ENCODE measurements at places on chromosomes 7 and 10. TPM values are rescaled to one million over a fixed set of nuclear protein-coding genes. Genes with fewer than 3 reads are reported as not detected.

- peak; percentile 66 for ATAC-seq
Measured at GRCh38 chr10:71357792-71358265, 38.8 kb downstream of the SLC29A3 start.

Gene CLRN3
- not detected for total RNA-seq

Gene LRRC27
- 5.8 TPM for total RNA-seq

Gene ADCY1
- 0.81 TPM for total RNA-seq

DNA sequence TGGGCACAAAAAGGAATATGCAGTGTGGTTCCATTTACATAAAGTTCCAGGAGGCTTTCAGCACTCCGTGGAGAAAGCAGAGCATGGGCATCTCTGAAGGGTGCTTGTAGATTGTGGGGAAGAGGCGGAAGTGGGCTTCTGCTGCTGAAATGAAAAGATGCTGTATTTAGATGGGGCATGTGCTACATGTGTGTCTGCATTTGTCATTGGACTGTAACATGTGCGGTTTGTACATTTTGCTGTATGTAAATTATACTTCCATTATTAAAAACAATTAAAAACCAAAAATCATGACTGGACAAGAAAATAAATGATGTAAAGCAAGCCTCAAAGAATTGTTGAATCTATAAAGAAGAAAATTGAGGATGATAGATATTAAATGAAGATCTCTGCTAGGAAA is 334.0 kb downstream of the WDR37 start:
- ATAC-seq = no peak

- no peak for ATAC-seq
Measured at GRCh38 chr10:103181244-103181643, 11.8 kb downstream of the NT5C2 start.

DNA sequence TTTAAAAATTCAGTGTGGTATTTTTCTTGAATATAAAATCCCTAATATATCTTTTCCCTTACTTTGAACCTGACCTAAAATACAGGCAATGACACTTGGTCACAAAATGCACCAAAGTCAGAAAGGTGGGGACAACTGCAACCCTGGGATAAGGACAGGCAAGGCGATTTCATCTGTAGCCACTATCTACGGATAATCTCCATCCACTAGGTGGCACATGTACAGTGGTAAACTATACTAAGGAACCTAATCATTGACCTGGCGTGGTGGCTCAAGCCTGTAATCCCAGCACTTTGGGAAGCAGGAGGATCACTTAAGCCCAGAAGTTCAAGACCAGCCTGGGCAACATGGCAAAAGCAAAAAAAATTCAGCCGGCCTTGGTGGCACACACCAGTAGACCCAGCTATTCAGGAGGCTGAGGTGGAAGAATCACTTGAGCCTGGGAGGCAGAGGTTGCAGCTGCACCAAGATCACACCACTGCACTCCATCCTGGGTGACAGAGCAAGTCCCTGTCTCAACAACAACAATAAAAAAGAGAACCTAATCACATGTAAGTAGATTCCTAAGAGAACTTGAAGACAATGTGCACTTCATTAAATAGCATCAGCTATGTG is 98.9 kb downstream of the KMT2C start:
- peak; percentile 51 for ATAC-seq

GRCh38 chr7:29495653-29496052 is 68.0 kb upstream of the PRR15 start:
- no peak for ATAC-seq

DNA sequence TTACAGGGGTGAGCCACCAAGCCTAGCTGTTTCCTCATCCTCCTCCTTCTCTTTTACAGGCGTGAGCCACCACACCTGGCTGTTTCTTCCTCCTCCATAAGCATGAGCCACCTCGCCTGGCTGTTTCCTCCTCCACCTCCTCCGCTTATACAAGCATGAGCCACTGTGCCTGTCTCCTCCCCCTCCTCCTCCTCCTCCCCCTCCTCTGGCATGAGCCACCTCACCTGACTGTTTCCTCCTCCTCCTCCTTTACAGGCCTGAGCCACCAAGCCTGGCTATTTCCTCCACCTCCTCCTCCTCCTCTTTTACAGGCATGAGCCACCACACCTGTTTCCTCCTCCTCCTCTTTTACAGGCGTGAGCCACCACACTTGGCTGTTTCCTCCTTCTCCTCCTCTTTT is 49.8 kb upstream of the ZNF479 start:
- ATAC-seq = no peak

DNA sequence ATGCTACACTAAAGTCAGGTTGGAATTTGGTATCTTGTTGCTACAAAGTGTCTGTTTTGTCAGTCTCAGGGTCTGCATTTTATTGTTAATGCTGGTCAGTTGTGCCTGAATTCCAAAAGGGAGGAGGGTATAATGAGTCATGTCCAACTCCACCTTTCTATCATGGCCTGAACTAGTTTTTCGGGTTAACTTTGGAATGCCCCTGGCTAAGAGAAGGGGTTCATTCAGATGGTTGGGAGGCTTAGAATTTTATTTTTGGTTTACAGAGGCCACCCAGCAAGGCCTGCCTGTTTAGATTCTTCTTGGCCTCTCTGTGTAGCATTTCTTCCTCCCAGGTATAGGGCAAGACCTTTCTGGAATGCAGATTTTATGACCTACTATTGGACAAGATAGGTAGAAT is 93.2 kb downstream of the SKIDA1 start:
- no peak for ATAC-seq

DNA sequence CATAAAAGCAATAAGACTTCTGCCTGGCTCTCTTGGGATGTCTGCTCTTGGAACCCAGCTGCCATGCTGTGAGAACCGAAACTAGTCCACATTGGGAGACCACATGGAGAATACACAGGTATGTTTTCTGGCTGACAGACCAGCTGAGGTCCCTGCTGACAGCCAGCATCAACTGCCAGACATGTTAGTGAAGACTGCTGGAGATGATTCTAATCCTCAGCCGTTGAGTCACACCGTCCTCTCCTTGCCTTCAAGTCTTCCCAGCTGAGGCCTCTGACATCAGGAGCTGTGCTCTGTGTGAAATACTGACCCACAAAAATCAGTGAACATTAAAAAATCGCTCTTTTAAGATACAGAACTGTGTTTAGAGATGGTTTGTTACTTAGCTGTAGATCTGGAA is 36.9 kb upstream of the AGR2 start:
- no peak for ATAC-seq

GRCh38 chr7:116731023-116731395 is 59.0 kb downstream of the MET start:
- ATAC-seq = no peak

Gene ADAM8
- total RNA-seq = 2.0 TPM

GRCh38 chr10:80515941-80516340 is 21.8 kb upstream of the SH2D4B start:
- no peak for ATAC-seq

GRCh38 chr7:103541947-103542346 is 95.9 kb upstream of the SLC26A5 start:
- no peak for ATAC-seq

DNA sequence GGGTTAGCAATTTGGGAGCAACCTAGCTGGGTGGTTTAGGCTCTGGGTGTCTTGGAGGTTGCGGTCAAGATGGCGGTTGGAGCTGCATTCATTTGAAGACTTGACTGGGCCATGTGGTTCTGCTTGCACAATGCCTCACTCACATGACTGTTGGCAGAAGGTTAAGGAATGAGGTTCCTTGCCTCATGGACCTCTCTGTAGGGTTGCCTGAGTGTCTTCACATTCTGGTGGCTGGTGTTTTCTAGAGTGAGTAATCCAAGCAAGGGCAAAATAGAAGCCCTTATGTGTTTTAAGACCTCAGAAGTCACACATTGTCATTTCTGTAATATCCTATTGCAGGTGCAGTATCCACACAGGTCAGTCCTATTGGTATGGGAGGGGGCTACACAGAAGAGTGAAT is 52.0 kb downstream of the CDK14 start:
- no peak for ATAC-seq

- no peak for ATAC-seq
Measured at GRCh38 chr7:81308643-81309322, 389.9 kb upstream of the SEMA3C start.
